ENCODE measurements at places on chromosomes 1 and 21.

DNA sequence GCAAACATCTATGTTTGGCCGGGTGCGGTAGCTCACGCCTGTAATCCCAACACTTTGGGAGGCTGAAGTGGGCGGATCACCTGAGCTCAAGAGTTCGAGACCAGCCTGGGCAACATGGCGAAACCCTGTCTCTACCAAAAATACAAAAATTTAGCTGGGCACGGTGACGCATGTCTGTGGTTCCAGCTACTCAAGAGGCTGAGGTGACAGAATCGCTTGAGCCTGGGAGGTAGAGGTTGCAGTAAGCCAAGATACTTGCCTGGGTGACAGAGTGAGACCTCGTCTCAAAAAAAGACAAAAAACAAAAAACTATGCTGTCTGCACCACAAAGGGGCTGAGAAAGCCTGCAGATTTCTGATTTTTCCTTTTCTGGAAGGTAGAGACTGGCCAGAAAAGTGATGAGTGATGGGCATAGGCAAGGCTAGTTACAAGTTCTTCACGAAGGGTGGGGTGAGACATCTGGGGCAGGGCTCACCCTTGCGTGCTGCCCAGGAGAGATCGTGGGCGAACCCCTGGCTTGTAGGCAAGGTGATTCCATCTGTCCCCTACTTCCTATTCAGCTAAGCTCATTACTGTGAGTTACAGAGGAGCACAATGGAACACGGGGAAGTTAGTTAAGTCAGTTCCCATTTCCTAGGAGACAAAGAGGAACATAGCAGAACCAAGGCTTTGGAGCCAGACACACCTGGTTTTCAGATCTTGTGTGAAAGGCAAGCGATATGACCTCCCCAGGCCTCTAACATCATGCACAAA is 3.2 kb downstream of the SLC2A1 start:
- DNase-seq: no peak

GRCh38 chr1:68516066-68516465 is 19.2 kb upstream of the DEPDC1 start:
- no peak for DNase-seq

- DNase-seq: no peak
Observed at GRCh38 chr1:155645034-155645598, 35.1 kb downstream of the MSTO1 start.

GRCh38 chr21:44902268-44903049 is 18.2 kb downstream of the ITGB2 start:
- DNase-seq: no peak

DNA sequence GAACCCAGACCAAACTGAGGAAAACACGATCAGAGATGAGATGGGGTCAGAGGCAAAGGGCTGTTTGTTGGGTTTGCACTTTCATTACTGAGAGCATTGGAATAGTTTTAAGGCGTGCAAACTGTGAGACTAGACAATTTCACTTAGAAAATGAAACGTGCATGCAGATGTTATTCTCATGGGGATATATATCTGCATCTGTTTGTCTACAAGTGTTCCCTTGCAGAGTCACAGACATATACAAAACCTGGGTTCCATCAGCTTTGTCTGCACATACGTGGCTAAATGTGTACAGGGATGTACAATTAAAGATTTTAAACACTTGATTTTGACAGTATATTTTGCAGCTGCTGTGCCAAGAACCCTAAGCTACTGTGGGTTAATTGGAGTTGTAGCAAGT is 355.4 kb downstream of the KIF26B start:
- no peak for DNase-seq

Measured in stimulated activated CD8-positive, alpha-beta memory T cell treated with anti-CD3 and anti-CD28 coated beads, Interleukin-7, amount 100 ng/mL, for 24 hours (primary cell).